ENCODE measurements at places on chromosomes 12 and 14.

DNA sequence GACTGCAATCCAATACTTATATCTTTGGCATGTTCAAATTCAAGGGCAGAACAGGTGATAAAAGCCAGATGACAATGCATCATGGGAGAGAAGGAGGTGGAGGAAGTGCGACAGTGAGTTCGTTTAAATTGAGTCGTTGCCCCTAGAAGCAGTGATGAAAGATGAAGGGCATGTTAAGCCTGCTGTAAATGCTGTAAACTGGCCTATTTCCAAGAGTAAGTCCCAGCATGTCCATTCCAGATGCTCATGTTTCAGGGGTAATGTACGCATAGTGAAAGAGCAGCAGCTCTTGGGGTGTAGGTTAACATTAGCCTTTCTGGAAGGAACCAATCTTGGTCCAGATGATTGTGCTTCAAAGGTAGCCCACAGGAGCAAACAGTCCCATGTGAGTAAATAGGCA is 97.1 kb downstream of the C2CD5 start:
- no peak for DNase-seq

DNA sequence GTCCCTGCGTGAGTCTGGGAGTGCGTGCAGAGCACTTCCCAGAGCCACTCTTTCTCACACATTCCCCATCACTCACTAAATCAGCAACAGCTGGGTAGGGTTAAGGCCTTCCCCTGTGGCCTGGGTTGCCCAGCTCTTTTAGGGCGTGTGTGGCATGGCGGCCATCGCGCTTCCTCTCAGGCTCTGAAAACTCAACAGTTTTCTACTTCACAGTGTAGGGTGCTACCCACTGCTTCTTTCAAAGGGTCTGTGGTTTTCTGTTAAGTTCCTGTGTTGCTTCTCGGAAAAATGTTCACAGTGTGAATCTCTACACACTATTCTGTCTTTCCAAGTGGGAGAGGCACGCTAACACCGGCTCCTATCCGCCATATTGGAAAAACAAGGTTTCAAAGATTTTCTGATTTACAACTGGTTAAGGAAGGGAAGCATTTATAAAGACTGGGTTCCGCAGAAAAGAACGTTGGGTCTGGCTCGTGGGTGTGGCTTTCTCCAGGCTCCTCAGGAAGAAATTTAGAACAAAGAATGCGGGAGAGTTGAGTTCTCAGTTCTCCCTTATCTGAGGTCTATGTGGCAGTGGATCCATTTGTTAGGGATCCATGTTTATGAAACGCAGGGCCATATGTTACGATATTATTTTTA is 34.9 kb upstream of the AEBP2 start:
- no peak for DNase-seq

GRCh38 chr14:23119363-23120327 is 590 bp upstream of the CEBPE start:
- DNase-seq = no peak

DNA sequence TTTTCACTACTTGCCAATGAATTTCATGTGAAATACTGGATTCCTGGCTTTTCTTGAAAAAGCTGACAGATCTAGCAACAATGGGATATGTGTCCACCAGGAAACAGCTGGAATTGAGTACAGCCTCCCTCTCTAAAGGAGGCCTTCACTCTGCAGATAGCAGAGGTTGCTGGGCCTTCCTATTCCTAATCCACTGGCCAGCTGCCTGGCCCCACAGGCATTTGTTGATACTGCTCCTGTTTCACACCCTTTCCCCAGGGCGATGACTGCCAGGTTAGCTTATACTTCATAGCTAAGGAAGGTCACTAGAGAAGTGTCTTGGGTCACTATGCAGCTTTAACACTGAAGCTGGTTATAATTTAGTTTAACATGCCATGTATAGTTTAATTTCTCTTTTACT is 87.5 kb upstream of the PDZRN4 start:
- DNase-seq = no peak

GRCh38 chr12:120496413-120497340 is 764 bp downstream of the DYNLL1 start:
- DNase-seq = peak; percentile 9

- no peak for DNase-seq
These were observed 108.4 kb downstream of the PLCZ1 start for GRCh38 chr12:18629445-18629844.

GRCh38 chr14:51370758-51371386 is 130.8 kb downstream of the TMX1 start:
- no peak for DNase-seq

DNA sequence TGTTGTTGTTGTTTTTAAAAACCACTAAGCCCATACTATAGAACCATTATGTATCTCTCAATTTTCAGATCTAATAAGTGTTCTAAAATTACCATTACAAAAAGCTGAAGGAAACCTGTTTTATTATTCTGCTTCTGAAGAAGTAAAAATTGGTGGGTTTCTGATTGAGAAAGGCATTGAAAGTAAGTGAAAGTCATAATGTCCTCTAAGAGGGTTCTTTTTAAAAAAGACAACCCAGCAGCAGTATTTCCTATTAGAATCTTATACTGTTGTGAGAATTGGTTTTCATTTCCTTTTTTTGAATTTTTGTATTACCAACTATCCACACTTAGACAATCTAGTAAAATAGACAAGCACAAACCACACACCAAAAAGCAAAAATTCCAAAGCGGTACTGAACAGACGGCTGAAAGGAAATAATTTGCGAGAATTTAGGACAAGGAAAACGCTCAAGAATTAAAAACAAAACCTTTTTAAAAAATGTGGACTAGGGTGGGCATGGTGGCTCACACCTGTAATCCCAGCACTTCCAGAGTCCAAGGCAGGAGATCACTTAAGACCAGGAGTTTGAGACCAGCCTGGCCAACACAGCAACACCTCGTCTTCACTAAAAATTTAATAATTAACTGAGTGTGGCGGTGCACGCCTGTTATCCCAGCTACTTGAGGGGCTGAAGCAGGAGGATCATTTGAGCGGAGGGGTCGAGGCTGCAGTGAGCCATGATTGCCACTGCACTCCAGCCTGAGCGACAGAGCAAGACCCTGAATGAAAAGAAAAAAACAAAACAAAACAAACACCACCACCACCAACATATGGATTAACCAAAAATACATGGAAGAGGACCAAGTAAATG is 66.7 kb upstream of the AP4S1 start:
- DNase-seq = no peak

- DNase-seq = no peak
These were observed 24.6 kb downstream of the KERA start for GRCh38 chr12:91033251-91033650.

DNA sequence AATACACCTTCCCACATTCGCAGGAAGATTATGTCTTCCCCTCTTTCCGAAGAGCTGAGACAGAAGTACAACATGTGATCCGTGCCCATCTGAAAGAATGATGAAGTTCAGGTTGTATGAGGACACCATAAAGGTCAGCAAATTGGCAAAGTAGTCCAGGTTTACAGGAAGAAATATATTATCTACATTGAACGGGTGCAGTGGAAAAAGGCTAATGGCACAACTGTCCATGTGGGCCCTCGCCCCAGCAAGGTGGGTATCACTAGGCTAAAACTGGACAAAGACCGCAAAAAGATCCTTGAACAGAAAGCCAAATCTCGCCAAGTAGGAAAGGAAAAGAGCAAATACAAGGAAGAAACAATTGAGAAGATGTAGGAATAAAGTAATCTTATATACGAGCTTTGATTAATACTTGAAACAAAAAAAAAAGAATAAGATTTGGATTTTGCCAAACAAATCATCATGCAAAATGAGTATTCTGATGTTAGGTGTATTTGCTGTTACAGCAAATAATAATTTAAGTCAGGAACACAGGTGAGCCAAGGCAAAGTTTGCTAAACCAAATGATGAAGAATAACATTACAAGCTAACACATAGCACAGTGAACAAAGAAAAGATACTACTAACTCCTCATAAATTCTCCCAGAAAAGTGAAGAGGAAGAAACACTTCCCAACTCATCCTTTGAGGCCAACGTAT is 30.6 kb downstream of the FAM186A start:
- DNase-seq = no peak

Measured in stimulated activated CD4-positive, alpha-beta T cell treated with anti-CD3 and anti-CD28 coated beads, TNF-alpha, amount 100 ng/mL, for 1 hour (primary cell).